Activated CD4-positive, CD25-positive, alpha-beta regulatory T cell (primary cell): ENCODE measurements at places on chromosomes 2 and 18.

GRCh38 chr18:76389716-76390115 lies 105.3 kb downstream of the ZNF516 start:
- DNase-seq: no peak

DNA sequence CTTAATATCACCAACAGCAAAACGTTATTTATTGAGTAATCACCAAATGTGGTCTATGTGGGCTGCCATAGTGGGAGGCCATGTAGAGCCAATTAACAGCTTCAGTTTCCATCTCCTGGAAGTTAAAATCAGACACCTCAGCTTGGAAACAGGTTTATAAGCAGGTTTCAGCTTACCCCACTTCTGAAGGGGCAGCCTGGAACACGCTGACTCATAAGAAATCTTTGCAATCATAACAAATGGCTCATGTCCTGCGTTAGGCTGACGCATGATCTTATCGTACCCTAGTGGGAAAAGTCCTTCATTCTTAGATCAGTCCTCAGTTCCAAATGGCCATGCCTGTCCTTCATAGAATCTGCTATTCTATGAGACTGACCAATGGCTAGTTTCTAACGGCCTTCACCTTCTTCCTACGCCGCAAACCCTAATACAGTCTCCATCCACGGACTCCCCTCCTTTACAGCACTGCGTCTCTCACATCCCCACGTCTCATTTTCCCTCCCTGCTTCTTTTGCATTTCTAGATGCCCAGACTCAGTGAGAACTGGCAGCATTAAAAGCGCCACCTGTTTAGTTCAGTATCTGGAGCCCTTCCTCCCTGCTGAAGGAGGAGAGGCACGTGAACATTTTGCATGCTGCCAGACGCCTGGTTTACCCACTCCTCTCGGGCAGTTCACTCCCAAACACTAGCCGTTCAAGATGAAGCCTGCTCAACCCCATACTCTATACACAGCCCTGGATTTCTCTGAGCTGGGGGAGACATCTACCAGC lies 24.2 kb upstream of the BZW1 start:
- no peak for DNase-seq

DNA sequence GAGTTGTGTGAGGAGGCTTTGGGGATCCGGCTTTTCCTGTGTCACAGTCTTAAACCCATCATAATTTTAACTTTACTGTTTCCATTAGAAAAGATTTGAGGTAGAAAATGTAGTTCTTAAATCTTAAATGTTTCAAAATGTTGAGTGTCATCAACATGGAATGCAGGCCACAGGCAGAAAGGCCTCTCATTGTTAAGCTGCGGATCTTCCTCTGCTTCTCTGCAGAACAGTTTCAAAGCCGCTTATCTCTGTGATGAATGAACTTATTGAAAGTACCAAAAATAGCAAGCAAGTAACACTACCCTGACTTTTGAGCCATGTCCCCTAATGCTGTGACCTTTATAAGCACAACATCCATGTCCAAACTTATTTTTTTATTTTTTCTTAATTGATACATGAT lies 1645.8 kb downstream of the DPP10 start:
- no peak for DNase-seq

DNA sequence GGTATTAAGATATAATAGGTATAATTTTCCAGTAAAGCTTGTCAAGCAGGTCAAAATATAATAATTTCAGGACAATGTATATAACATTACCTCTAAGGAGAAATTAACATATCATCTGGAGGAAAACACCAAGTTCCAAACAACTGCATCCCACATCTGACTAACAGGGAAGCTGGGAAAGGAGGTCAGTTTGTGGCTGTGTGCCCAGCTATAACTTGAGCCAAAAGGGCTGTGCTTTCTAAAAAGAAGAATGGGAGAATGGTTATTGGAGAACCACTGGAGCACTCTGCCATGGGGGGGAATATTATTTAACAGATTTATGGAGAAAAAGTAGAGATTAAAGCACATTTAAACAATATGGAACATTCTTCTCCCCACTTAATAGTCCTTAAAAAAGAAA lies 390.6 kb upstream of the PKDCC start:
- DNase-seq: no peak

GRCh38 chr2:124320051-124320688 lies 295.1 kb downstream of the CNTNAP5 start:
- DNase-seq: no peak
